ENCODE measurements at places on chromosomes 3 and 15.

GRCh38 chr3:192675958-192676649, 51.2 kb downstream of the FGF12 start:
- DNase-seq: no peak

GRCh38 chr3:64380546-64380945, 155.3 kb upstream of the PRICKLE2 start:
- no peak for DNase-seq

- DNase-seq: no peak
These were observed 147.3 kb upstream of the UBE2E2 start for GRCh38 chr3:23055733-23056376.

GRCh38 chr3:30614373-30614772, 8.0 kb downstream of the TGFBR2 start:
- no peak for DNase-seq
